Retinal pigment epithelial cell (primary cell): ENCODE measurements at places on chromosomes 16 and 17.

GRCh38 chr17:51764387-51764971 lies 394.0 kb downstream of the CA10 start:
- no peak for DNase-seq

DNA sequence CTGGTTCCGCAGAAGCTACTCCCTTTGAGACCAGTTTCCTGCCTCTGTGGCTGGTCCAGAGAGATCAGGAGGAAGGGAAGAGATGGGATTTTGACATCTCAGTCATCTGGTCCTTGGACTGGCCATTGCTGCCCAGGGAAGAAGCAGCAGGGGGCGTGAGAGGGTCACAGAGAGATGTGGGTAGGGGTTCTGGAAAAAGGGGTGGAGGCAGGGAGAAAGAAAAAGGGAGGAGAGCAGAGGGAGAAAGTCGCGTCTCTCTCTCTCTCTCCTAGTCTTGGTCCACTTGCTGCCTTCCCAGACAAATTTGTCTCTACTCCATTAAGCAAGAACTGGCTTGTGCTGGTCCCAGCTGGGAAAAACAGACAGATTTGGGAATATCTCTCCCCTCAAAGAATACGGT lies 4.4 kb downstream of the SHBG start:
- DNase-seq: no peak

- no peak for DNase-seq
Measured at GRCh38 chr17:38798614-38799500, 499 bp downstream of the PIP4K2B start.

GRCh38 chr17:31480904-31481782 lies 89.7 kb downstream of the RAB11FIP4 start:
- no peak for DNase-seq

DNA sequence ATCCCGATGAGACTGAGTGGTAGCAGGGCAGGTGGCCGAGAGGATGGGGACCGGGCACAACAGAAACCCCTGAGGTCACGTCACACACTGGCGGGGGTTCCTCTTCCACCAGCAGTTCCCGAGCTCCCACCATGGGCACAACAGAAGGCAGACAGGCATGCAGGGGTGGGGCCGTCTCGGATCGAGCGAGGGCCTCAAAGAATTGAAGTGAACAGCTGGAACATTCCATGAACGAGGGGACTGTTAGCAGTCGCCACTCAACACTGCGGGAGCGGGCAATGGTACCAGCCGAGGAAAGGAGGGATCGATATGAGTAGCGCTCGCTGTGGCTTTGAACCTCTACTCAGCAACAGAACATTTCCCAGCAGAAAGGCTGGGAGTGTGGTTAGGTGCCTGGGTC lies 5.3 kb downstream of the CEP131 start:
- DNase-seq: no peak

DNA sequence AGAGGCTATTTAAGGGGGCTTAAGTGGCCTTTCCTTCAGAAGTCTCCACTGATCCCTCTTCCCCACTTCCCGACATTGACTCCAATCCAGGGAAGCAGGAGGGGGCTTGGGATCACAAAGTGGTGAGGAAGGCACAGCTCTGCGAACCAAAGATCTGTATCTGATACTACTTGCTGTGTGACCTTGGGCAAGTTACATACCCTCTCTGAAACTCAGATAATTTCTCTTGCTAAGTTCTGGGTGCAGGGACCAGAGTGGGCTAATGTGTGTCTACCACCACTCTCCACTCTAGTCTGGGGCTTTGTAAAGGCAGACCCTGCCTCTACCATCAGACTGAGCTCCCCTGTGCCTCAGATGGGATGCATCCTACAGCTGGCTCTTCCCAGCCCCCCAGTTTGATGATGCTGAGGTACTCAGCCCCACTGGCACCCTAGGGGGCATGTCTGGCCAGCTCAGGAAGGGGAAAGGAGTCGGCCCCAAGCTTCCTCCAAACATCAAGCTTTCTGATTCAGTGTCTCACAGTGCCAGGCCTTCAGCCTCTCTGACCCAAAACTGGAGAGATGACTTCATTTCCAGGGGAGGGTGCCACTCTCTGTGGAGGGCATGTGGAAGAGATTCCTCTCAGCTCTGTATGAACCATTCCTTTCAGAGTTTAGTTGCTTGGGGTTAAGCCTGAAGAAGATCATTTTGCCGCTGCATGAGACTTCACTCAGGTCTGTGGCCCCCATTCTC lies 10.9 kb downstream of the DLX4 start:
- DNase-seq: no peak

DNA sequence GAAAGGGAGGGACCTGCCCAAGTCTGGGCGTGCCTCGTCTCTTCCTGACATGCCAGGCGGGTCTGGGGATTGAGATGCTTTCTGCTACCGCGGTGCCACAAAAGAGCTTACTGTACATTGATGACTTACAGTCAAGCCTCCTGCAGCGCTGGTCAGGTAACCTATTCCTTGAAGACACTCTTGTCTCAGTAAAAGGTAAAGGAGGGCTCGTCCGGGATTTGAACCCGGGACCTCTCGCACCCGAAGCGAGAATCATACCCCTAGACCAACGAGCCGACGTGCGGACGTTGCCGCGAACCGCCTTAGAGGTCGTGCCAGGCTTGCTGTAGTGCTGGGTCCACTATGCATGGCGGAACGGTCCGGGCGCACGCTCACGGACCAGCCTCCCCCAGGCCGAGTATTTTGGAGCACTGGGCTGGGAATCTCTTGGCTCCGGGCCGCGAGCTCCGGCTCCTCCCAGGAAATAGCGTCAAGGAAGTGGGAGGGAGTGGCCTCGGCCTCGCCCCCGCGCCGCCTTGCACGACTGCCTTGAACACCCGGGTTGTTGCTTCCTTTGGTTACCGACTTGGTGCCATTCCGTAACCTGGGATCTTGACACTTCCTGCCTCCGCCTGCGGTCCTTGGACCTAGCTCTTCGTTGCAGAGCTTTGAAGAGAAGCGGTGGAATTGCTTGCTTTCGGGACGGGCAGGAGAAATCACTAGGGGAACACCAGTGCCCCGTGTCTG lies 12.4 kb upstream of the AURKB start:
- no peak for DNase-seq

GRCh38 chr16:78599271-78599670 lies 499.8 kb downstream of the WWOX start:
- no peak for DNase-seq

DNA sequence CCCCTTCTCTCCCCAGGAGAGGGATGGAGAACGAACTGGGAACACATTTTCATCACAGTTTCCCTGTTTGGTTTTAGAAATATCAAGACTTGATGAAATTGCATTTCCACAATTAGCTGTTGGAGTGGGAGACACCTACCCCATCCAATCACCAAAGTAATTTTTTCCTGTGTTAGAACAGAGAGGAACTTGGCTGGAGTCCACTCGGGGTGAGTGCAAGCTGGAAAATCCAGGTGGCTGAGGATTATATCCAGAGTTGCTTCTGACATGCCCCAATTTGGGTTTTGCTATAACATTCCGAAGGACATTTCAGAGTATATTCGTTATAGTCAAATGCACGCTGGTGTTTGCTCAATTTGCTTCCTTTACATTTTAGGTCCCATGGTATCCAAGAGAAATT lies 231.8 kb downstream of the C16orf95 start:
- DNase-seq: no peak

DNA sequence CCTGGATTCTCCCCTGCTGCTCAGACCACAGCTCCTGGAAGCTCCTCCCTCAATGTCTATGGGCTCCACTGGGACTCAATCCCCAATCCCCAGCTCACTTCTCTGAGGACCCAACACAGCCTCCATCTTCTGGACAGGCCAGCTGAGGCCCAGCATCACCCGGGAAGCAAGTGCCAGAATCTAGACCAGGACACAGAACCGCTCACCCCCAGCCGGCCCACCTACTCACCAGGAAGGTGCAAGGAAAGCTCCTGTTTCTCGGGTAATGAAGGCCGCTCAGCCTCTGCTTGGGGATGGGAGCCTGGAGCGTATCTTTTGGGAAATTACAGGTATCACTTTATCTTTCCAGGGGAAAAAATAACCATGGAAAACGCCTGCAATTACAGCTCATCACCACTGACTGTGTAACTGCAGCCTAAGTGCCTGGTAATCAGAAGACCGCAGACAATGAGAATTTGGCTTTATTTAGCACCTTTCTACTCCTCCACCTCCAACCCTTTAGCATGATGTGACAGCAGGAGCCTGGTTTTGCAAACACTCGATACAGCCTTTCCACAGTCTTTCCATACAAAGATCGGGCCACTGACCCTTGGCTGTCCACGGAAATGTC lies 49.6 kb upstream of the RPL38 start:
- DNase-seq: no peak

GRCh38 chr17:27288183-27288582 lies 5.7 kb upstream of the WSB1 start:
- no peak for DNase-seq

- DNase-seq: no peak
Measured at GRCh38 chr16:69367980-69368379, 16.4 kb upstream of the TMED6 start.

GRCh38 chr17:80804466-80804865 lies 187.2 kb upstream of the CHMP6 start:
- DNase-seq: no peak

DNA sequence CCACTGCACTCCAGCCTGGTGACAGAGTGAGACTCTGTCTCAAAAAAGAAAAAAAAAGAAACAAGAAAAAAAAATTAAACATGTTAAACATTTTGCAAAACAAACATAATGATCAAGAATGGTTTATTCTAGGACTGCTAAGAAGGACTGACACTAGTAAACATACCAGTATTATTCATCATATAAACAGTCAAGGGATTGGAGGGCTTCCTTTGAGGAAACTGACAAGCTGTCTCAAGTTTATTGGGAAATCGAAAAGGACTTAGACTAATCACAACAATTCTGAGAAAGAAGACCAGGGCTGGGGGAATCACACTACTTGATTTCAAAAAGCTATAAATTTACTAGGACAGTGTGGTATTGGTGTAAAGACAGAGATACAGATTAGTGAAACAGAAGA lies 75.5 kb downstream of the MYH10 start:
- DNase-seq: no peak

- DNase-seq: no peak
Measured at GRCh38 chr16:6252541-6252940, 1080.1 kb upstream of the RBFOX1 start.

- DNase-seq: no peak
Measured at GRCh38 chr17:47844227-47844626, 3.2 kb upstream of the SCRN2 start.

DNA sequence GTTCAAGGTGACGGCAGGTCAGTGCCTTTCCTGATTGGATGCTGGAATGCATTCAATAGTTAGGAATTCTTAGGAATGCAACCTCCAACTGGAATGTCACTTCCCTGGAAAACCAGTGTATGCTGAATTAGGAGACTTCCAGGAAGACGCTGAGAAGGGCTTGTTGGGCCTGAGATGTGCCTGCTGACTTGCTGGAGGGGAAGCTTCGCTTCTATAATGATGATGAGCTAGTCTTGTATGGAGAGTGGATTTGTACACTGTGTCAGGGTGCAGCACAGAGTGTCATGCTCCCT lies 45.6 kb downstream of the SMPD3 start:
- no peak for DNase-seq

DNA sequence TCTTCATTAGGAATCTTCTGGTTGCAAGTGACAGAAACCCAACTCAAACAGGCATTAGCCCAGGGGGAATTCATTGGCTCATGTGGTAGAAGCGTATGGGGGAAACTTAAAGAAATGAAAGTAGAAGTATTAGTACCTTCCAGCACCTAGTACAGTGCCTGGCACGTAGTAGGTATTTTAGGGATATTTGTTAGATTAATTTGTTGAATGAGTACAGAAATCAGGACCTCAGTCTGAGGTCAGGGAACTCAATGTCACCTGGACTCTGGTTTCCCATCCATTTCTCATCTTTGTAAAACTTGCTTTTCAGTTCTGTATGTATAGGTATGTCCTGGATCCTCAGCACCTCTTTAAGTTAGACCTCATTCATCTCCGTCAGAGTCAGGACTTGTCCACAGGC lies 32.5 kb downstream of the TMC5 start:
- no peak for DNase-seq

GRCh38 chr17:75877752-75878173 lies 618 bp downstream of the TRIM47 start:
- DNase-seq: no peak

DNA sequence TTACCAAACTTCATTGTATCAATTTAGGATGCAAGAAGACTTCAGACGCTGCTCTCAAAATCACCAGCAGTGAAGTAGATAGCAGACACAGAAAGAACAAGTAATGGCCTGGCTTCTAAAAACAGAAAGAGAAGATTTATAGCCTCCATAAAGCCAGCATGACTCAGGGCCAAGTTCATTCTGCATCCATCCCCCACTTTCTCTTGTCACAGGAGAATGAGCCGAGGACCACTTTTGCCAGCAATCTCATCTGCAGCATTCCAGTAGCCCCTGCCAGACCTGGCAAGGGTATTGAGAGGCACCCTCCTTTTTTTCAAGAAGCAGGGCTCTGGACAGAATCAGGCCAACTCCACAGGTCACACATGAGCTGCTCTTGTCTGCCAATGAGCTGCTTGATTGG lies 355.4 kb upstream of the SOX9 start:
- DNase-seq: no peak

DNA sequence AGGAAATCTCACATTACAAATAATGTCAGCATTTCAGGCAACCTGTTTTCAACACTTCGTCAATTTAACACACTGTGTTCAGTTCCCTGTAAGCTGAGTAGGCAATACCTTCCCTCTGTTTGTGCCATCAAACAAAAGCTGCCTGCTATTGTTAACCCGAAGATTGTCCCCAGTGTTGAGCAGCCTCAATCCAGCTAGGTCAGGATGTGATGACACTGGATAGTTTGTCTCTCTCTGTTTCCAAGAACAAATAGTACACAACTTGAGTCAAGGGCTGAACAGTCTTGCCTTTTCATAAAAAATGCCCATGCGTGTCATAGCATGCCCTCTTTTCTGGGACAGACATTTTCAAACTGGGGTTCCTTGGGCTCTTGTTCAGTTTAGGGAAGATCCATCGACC lies 36.4 kb downstream of the HSD17B2 start:
- DNase-seq: no peak

DNA sequence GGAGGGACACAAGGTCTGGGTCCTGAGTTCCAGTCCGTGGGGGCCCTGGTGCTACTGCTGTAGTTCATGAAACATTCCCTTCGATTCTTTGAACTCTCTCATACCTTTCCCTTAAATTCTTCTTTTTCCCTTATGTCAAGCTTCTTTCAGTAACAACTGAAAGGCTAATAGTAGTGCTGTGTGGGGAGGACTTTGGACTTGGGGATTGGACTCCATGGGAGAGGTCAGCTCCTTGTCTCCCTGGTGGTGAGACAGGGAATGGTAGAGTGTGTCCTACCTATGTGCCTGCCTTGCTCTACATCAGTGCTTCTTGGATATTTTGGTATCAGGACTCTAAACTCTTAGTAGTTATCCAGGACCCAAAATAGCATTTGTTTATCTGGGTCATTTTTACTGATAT lies 628.1 kb downstream of the WWOX start:
- DNase-seq: no peak

- DNase-seq: no peak
Measured at GRCh38 chr17:71825687-71826086, 295.1 kb upstream of the SOX9 start.
